ENCODE measurements at places on chromosomes 1 and 21.
A peak's percentile ranks its signal among the peaks of the same experiment; 100 is the strongest.

- no peak for DNase-seq
These were observed 11.1 kb downstream of the PROK1 start for GRCh38 chr1:110462093-110462492.

GRCh38 chr1:36447450-36447849, 2.8 kb downstream of the OSCP1 start:
- DNase-seq: no peak

GRCh38 chr1:64775113-64775512, 30.2 kb downstream of the RAVER2 start:
- DNase-seq: no peak

- DNase-seq: no peak
These were observed 17.3 kb upstream of the RAP1A start for GRCh38 chr1:111602302-111602701.

GRCh38 chr1:228543396-228543795, 56.2 kb downstream of the RNF187 start:
- DNase-seq: no peak

- no peak for DNase-seq
These were observed 89.5 kb downstream of the KCNJ15 start for GRCh38 chr21:38346286-38346685.

- no peak for DNase-seq
These were observed 3.5 kb upstream of the C1orf159 start for GRCh38 chr1:1119272-1119890.

GRCh38 chr1:115363171-115363570, 25.1 kb upstream of the NGF start:
- DNase-seq: no peak

DNA sequence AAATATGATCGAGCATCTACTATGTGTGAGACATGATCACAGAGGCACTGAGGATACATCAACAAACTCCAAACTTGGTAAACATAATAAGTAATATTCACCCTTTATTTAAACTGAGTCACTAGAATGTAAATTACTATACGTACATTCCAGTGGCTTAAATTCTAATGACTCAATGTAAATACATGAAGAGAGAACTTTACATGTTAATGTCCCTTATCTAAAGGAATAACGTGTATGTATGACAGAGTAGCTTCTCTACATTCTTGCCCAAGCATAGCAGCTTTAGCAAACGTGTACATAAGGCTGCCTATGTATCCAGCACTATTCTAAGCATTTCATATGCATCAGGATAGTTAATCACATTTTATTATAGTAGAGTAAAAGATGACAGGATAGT, 111.8 kb upstream of the CYYR1 start:
- DNase-seq: no peak

DNA sequence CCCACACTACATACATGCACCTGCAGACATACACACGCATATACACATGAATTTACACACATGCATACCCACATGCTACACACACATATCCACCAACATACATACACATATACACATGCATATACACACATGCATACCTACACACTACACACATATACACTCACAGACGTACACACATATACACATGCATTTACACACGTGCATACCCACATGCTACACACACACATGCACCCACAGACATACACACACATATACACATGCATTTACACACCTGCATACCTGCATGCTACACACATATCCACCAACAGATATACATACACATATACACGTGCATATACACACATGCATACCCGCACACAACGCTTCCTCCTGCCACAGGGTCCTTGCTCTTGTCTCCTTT, 61.2 kb upstream of the SLC25A33 start:
- DNase-seq: no peak

- DNase-seq: no peak
These were observed 50.6 kb downstream of the RPS6KA1 start for GRCh38 chr1:26580116-26580515.

DNA sequence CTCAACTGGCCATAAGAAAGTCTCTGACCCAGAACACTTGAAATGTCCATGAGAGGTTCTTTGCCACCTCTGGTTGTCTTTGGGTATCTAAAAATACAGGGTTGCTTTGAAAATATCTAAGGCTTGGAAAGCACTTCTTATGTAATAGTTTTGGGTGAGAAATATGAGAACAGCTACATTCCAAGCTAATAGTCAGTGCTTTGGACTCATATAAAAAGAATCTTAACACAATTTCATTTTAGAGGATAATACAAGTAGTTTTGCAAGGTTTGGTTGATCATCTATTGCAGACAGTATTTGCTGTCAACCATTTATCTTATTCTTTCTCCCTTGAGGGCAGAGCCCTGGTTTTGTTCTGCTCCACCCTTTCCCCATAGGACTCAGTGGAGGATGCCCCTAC, 207.5 kb downstream of the KCNK2 start:
- no peak for DNase-seq

DNA sequence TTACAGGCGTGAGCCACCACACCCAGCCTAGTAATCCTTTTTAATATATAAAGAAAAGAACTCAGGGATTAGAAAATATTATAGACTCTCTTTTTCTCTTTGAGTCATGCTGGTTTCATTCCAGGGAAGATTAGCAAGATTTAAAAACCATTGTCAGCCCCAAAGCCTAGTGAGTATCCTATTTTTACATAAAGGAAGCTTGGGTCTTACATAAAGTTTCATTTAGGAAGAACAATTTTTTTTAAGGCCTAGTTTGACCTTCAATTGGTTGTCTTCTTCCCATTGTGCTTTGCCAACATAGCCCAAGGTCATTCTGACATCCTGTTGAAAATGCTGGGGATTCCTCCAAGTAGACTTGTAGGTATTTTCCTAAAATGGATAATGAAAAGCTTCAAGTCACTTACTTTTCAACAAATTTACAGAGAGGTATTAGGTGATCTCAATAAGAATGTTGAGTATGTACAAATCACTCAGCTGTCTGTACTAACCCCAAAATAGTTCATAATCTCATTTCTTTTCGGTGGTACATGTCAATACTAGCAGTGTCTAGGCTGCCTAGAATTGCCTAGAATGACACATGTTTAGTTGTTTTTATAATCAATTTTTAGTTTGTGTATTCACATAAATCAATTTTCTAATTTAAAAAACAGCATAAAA, 4.3 kb upstream of the KIF14 start:
- no peak for DNase-seq

DNA sequence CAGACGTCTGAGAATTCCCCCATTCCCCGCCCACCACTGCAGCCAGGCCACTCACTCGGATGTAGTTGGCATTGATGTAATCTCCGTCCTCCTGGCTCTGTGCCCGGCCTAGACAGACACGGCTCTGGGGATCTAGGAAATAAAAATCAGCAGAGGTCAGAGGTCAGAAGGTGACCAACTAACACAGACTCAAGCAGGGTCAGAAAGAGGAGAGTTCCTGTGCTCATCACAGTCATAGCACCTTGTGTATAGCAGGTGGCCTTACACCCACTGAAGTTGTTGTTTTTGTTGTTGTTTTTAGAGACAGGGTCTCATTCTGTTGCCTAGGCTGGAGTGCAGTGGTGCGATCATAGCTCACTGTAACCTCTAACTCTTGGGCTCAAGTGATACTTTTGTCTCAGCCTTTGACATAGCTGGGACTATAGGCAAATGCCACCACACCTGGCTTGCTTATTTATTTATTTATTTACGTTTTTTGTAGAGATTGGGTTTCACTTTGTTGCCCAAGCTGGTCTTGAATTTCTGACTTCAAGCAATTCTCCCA, 4.9 kb downstream of the PTPN7 start:
- peak; percentile 3 for DNase-seq

DNA sequence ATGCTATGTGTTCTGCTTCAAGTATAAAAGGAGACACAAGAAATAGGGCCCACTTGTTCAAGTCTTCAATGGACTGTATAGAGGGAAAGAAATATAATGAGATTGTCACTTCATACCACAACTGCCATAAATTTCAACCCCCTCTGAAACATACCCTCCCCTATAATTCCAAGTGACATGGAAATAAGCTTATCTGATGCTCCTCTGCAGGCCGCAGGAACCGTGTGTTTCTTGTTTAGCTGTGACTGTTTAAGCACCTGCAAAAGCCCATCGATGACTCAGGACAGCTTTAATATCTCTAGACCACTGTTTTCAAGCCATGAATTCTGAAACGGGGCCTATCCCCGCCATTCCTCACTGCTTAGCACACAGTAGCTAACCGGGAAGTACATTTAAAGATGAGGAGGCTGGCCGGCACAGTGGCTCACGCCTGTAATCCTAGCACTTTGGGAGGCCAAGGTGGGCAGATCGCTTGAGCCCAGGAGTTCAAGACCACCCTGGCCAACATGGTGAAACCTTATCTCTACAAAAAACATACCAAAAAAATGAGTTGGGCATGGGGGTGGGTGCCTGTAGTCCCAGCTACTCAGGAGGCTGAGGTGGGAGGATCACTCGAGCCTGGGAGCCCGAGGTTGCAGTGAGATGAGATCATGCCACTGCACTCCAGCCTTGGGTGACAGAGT, 4.2 kb downstream of the HLCS start:
- DNase-seq: no peak

DNA sequence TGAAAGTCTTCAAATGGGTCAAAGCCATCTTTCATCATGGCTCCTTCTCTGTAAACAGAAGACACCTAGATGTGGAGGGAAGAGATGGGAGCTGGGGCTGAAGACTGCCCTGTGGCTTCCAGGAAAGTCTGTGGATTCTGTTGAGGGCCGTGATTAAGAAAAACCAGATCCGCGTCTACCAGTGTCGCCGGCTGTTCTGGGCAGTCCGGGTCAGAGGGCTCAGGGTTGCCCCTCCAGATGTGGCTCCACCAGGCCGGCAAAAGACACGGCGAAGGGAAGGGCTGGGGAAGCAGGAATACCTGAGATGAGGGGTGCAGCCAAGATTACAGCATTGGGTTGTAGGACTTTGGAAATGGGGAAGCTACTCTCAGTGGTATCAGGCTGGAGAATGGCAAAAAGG, 162.6 kb downstream of the RHOU start:
- no peak for DNase-seq

DNA sequence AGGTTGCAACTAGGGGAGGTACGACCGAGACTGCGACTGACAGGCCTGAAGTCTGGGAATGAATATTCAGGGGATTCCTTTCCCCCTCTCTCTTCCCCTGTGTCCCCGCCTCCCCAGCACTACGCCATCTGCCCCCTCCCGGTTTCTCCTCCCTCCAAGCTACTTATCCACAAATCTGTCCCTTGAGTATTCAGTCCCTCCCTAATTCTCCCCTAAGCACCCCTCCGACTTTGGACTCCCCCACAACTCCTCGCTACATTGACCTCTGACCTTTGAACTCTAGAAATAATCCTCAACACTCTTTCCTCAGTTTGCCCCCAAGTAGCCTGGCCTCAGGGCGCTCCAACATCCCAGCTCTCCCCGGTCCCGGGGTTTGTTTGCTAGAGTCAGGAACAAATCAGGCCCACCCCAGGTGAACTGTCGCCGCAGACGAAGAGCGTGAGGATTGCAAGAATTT, 393 bp downstream of the LYSMD1 start:
- DNase-seq: peak; percentile 69

DNA sequence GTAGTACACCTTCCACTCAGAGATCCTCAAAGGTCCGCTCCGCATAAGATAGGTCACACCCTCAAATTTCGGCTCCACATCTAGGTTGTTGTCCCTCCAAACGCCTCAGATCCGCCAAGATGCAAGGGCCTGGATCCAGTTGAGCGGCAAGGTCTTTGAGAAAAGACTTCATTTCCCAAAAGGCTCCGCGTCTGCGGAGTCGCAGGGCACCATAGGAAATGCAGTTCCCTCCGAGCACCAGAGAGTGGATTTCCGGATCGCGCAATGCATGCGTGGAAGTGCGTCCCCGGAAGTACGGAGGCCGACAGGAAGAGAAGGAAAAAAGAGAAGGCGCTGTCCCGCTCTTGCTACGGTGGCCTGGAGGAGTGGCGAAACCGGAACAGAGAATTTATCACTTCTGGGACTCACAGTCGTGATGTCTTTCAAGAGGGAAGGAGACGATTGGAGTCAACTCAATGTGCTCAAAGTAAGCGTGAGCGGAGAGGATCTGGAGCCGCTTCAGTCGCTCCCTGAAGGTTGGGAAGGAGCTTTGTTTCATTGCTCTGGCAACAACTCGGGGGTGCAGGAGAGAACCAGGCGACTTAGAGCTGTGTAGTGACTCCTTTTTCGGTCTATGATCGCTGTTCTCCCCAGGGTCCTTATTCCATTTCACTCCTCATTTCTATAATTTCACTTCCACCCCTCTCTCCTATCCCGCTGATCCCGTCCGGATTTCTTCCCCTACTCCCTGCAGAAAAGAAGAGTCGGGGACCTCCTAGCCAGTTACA, at the start of the genes LYSMD1 and SCNM1:
Gene LYSMD1 (minus strand): TSS at position 165 of the 767 bp plus-strand sequence. CDS start 644 bp downstream, outside the sequence.
Gene SCNM1 (plus strand): TSS at position 407 of the 767 bp plus-strand sequence. CDS start 9 bp downstream, at position 416.
- peak; percentile 100 for DNase-seq

DNA sequence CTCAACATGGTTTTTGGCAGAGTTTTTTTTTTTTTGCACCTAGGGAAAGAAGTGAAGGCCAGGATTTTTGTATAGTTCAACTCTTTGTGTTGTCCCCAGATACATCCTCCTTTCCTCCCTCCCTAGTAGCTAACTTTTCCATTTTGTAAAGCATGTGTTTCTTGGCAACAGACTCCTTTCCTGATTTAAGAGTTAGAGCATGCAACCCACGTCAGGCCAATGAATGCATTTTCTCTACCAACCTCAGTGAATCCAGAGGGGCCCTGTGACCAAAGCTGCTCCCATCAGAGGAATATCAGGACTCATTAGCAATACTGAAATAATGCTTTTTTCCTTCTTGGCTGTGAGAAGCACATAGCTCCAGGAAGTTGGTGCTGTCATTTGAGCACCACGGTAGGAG, 287.2 kb downstream of the LMO4 start:
- DNase-seq: no peak

- DNase-seq: peak; percentile 56
These were observed 32.9 kb downstream of the TENT5C start for GRCh38 chr1:117638759-117639158.

DNA sequence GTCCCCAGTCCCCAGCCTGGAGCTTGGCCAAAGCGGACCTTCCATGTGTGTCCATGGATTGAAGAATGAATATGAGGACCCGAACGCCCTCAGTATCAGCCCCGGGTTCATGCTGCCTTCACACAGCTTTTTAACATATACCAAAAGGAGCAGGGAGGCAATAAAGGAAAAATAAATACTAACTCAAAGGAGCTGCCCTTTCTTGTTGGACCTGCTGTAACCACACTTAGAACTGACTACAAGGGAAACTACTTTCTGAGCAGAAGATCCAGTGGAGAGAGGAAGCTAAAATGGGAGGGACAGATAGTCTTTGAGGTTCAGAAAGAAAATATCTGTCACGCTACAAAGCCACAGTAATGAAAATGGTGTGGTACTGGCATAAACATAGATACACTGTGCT, 48.6 kb downstream of the CNN3 start:
- DNase-seq: no peak

DNA sequence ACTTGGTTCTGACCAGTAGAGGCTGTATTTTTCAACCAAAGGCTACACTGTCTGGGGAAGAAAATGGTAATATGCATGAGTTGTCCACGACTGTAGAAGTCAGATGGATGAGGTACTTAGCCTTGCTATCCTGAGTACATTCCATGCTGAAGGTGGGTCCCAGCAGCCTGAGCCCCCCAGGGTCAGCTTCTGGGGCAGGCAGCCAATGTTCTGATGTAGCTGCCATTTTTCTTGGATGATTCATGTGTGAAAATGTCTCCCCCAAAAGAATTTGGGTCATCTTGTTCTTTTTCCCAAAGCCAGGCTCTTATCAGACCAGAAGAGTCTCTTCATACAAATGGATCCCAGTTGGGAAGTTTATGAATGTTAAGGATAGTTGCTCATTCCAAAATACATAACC, 172.2 kb upstream of the UBE2U start:
- no peak for DNase-seq

- DNase-seq: no peak
These were observed 69.3 kb downstream of the GLIS1 start for GRCh38 chr1:53669621-53670191.

All from NCI-H345 (cell line).